Activated T-helper 1 cell treated with Interleukin-2 at 50 U/mL for 16 hours (primary cell): ENCODE measurements at places on chromosomes 16 and 17.

DNA sequence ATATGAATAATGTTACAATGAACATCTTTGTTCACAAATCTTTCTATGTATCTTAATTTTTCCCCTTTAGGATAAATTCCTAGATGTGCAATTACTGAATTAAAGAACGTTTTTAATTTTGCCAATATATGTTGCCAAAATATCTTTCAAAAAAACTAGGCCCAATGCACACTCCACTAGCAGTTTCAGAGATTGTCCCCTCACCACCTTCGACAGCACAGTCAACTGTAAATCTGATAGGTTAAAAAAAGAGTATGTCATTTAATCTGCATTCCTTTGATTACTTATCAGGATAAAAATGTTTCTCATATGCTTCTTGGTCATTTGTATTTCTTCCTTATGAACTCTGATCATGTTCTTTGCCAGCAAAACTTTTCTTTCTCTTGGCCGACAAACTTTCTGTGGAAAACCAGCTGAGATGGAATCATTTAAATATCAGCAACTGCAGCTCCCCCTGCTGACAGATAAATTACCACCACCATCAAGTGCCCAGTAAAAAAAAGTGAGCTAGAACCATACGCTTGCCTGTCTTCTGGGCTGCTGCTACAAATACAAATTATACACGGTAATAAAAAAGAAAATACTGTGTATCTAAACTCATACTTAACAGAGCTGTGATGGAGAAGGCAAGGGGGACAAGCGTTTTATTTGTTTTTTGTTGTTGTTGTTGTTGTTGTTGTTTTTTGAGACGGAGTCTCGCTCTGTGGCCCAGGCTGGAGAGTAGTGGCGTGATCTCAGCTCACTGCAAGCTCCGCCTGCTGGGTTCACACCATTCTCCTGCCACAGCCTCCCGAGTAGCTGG lies 19.6 kb upstream of the KANSL1 start:
- peak; percentile 19 for DNase-seq

- no peak for DNase-seq
Observed at GRCh38 chr17:75114552-75115314, 5.0 kb downstream of the ARMC7 start.

GRCh38 chr16:85329059-85329812 lies 217.0 kb upstream of the CIBAR2 start:
- no peak for DNase-seq

DNA sequence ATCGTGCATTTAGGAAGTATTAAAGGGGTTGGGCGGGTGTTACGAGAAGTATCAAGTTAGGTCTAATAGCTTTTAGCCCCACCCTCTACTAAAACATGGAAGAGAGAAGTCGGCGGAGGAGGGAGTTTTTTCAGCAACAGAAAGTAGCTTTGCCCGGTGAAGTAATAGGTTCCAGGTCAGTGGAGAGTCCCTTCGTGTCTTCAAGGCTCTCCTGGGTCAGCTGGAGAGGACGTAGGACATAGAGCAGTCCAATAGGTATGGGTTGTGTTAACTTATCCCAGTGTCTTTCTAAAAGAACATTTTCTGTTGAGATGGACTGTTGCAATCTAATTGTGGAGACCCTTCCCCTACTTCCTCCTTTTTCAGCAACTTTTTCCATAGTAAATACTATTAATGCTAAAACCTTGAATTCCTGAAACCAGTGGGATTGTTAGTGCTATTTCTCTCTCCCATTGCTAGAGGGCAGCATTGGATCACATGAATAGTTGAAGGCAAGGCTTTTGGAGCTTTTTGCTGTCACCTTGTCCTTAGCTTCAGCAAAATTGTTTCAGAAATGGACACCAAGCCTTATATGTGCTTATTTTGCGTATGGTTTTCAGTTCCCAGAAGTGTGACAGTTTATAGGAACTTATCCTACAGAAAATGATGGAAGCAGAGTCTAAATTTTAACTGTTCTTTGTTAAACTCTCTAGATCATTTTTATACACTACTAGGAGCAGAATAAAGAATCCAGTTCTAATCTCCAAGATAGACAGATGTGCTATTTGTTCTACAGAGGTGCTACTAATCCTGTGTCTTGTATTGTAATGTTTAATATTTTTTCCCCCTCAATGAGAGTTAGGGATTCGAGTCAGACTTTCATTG lies 38.4 kb downstream of the UTP18 start:
- DNase-seq, result no peak

- no peak for DNase-seq
Observed at GRCh38 chr17:43406676-43407645, 8.2 kb downstream of the ARL4D start.

DNA sequence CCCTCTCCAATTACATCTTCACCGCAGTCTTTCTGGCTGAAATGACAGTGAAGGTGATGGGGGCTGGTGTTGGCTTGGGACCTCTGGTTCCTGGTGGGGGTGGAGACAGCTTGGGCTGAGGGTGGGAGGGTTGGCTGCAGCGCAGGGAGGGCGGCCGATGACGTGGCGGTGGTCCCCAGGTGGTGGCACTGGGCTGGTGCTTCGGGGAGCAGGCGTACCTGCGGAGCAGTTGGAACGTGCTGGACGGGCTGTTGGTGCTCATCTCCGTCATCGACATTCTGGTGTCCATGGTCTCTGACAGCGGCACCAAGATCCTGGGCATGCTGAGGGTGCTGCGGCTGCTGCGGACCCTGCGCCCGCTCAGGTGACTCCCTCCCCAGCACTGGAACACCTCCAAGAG lies 31.8 kb upstream of the ABCC3 start:
- no peak for DNase-seq

DNA sequence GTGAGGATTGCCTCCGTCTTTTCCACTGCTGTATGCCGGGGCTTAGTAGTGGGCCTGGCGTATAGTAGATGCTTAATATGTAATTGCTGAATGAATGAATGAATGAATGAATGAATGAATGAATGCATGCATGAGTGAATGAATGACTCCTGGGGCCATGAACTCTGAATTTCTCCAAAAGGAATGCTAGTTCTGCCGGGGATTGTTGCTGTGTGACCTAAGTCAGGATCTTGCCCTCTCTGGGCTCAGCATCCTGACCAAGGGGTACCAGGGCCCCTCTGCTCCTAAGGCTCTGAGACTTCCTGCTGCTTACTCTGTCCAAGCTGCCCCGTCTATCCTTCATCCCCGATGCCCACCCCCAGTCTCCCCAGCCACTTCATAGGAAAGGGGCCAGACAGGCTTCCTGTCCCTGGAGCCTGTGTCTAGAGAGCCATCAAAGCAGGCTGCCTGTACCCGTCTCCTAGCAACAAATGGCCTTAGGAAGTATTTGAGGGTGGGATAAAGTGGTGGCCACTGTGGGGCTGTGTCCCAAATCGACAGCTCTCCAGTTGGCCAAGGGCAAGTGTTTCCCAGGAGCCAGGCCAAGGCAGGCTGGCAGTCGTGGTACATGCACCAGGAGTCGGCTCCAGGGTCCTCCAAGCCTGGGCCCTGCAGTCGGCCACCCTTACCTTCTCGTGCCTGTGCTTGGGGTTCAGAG lies 11.6 kb upstream of the MPRIP start:
- no peak for DNase-seq

- no peak for DNase-seq
Observed at GRCh38 chr16:66382966-66383299, 16.4 kb downstream of the CDH5 start.

- DNase-seq, result no peak
Observed at GRCh38 chr17:56751145-56751738, 82.5 kb downstream of the C17orf67 start.

GRCh38 chr17:36629970-36630502 lies 28.7 kb downstream of the MRM1 start:
- DNase-seq, result no peak

DNA sequence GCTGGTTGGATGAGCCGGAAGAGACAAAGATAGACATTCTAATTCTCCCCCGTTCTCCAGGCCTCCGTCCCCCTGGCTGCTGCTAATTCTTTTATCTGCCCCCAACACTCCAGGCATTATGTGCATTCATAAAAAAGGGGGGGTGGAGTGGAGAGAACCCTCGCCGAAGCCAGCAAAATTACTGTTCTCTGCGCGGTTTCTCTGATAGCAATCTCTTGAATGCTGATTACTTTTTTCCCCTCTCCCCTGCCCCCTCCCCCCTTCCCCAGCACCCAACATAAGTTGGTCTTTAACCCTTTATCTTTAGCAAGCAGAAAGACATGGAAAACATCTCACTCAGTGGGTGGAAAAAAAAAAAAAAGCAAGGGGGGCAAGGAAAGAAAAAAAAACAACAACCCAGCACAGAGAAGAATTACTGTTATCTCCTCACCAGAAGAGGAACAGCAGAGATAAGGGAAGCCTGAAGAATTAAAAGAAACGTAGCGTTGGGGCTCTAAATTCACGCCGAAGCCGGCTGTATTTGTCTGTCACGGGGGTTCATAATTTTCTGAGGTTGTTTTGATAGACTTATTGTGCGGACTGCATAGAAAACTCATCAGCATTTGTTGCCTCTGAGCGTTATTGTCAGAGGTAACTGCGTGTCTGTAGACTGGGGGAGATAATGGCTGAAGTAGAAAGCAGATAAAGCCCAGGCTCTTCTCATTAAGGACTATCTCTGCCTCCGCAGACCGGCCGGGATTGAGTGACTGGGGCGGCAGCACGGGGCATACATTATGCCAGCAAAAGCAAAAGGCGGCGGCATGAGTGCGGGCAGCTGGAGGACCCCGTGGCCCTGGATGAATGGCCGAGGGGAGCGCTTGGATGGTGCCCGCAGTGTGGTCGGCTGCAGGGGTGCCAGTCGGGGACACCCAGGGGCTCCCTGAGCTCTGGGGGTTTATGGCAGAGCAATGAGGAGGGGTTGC lies 126.9 kb downstream of the MRM1 start:
- no peak for DNase-seq

DNA sequence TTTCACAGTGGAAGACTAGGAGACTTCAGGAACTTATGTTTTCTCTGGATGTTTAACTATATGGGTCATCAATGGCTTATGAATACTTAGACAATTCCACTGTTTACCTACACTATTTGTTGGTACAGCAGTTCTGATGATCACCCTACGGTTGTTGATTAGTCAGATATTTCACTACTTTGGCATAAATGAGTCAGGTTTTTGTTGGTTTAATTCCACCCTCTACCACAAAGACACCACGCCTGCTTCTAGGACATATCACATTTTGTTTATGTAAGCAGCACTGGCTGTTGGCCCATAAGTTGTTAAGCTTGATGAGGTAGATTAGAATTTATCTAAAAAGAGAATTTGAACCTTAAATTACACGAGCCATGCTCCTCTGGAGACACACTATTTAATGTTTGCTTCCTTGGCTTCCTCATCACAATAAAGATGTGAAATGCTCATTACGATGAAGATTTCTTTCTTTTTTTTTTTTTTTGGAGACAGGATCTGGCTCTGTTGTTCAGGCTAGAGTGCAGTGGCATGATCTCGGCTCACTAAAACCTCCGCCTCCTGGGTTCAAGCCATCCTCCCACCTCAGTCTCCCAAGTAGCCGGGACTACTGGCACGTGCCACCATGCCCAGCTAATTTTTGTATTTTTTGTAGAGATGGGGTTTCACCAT lies 4.3 kb downstream of the GDE1 start:
- no peak for DNase-seq

DNA sequence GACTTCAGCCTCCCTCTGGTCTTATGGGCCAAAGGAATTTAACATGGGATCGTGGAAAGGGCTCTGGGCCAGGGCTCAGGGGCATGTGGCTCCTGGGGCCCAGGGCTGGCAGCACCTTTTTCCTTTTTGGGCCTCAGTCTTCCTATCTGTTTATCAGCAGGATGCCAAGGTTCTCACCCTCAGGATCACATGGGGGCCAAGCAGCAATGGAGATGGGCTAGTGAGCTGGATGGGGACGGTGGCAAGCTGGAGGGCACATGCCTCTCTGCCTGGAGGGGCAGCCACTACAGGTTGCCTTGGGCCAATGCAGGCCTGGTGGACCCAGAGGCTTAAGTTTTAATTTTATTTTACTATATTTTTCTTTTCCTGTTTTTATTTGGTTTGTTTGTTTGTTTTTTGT lies 95.4 kb downstream of the CYLD start:
- no peak for DNase-seq

DNA sequence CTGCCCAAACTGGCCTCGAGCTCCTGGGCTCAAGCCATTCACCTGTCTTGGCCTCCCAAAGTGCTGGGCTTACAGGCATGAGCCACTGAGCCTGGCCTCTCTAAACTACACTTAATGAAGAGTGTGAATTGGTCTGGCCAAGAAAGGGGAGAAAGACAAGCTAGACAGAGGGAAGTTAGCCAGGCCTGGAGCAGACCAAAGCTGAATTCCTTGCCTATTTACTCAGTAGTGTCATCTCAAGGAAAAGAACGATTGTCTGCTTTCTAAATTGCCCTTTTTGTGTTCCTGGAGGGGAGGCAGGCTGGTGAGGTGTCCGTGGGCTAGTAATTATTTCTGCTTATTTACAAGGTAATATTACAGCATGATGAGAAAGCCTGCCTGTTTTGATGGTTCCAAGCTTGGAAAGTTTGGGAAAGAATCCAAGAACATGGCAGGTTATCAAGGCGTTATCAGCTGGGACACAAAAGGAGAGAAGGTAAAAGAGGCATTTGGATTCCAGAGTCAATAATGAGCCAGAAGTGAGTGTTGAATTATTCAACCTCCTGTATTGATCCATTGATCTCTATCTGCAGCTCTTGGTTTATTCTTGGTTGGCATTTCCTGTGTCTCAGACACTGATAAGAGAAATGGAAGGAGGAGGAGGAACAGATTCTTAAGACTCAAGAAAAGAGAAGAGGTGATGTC lies 6.3 kb upstream of the CBFB start:
- no peak for DNase-seq

- DNase-seq, result no peak
Observed at GRCh38 chr16:3356118-3356517, 429 bp downstream of the OR2C1 start.

DNA sequence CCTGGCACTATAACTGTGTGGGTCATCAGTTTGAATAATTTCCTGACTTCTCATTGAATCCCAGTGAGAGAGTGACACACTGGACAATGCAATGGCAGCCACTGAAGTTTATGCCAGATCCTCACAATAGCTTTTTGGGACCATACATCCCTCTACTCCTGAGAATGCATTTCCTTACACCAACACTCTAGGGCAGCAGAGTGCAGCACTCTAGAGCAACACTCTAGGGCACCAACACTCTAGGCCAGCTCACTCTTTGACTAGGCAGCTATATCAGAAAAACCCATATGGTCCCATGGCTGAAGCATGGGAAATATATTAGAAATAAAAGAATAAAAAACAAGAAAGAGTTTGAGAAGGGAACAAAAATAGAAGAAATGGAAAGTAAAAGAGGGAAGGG lies 309.2 kb downstream of the MAP2K6 start:
- no peak for DNase-seq

DNA sequence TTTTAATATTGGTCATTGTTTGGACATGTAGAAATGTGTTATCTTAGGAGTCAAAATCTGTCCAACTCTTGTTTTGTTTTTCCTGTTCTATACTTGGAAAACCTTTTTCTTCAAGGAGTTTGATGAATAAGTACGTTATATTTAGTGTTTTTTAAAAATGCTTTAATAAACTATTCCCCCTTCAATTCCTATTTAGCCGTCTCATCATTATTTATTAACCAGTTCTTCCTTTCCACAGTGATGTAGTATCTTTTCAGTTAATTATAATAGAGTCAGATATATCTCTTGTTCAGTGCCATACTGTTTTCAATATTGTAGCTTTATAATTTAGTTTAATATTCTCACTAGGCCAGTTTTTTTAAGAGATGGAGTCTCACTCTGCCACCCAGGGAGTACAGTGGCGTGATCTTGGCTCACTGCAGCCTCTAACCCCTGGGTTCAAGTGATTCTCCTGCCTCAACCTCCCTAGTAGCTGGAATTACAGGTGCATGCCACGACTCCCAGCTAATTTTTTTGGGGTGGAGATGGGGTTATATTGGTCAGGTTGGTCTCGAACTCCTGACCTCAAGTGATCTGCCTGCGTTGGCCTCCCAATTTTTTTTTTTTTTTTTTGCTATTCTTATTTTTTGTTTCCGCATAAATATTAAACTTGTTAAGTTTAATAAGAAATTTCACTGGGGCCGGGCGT lies 72.9 kb downstream of the KPNA2 start:
- DNase-seq, result no peak
